Gastroesophageal sphincter (tissue), 4 donors: ENCODE measurements at places on chromosomes 16 and 17.

DNA sequence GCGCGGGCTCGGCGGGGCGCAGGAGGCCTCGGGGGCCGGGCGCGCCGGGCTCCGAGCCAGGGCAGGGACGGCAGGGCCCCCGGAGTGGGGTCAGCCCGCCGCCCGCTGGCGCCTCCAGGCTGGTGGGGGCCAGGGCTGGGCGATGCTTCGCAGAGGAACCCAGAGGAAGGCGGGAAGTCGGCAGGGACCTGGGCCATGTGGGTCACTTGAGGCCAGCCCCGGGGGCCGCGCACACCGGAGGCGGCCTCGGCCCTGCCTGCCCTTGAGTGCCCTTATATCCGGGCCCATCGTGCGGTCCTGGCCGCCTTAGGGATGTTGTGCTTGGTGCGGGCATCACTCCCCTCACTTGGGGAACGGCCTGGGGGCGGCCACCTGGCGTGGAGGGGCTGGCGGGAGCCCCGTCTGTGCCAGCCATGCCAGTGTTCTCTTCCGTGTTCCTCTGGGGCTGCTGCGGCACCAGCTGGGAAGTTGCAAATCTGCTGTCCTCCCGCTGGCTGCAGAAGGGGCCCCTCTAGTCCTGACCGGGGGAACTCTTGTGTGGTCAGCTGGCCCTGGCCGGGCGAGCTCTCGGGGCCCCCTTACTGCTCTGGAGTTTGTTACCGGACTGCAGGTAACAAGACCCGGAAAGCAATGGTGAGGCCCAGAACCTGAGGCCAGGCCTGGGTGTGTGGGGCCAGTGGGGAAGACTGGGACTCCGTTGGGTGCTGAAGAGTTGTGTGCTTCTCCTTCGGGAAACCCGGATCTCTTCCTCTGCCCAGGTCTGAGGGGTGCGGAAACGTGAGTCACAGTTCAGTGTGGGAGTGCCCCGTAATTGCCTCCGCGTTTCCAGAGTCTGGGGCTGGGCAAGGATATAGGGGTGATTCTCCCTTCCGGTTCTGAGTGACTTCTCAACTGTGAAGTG is 849 bp downstream of the CAPN15 start:
- ATAC-seq: peak; percentile 0

- peak; percentile 46 for ATAC-seq
Measured at GRCh38 chr16:81500833-81501521, 56.4 kb downstream of the CMIP start.

DNA sequence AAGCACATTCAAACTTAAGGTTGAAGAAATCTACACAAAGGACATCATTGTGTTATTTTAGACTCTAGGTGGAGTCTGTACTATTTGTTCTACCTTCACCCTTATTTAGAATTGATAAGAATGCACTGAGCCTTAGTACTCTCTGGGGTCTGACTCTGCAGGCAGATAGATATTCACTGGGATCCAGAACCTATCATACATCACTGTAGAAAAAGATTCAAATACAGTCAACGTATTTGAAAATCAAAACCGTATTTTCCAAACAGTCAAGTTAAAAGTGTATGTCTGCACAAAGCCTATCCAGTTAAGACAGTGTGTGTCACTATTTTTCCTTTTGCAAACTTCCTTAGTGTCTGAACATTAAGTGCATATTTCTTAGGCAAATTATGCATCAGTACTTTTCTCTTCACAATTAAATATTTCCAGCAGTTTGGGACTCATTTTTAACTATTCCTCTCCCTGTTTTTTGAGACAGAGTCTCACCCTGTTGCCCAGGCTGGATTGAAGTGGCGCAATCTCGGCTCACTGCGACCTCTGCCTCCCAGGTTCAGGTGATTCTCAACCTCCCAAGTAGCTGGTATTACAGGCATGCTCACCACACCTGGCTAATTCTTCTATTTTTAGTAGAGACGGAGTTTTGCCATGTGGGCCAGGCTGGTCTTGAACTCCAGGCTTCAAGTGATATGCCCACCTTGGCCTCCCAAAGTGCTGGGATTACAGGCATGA is 22.3 kb downstream of the MOSMO start:
- ATAC-seq: no peak

GRCh38 chr17:29390851-29391631 is 878 bp downstream of the TAOK1 start:
- ATAC-seq: peak; percentile 11

GRCh38 chr17:27259356-27259755 is 34.6 kb upstream of the WSB1 start:
- ATAC-seq: no peak
